Neural crest cell (in vitro differentiated cells): ENCODE measurements at places on chromosomes 6 and 20. TPM values are rescaled to one million over a fixed set of nuclear protein-coding genes. Genes with fewer than 3 reads are reported as not detected.

The POU5F1 gene
- total RNA-seq = not detected in 2 replicates

The OR2J3 gene
- not detected in 2 replicates for total RNA-seq

The TREML1 gene
- not detected in 2 replicates for total RNA-seq

The MEI4 gene
- 0.44 and 0.64 TPM in 2 replicates for total RNA-seq

The PSMG4 gene
- total RNA-seq = 26.3 and 27.9 TPM in 2 replicates

The SLC22A7 gene
- 0.37 TPM in 1 of 2 replicates, not detected in the other for total RNA-seq

The SIRPD gene
- total RNA-seq = not detected in 2 replicates

The NNAT gene
- total RNA-seq = 113 and 119 TPM in 2 replicates

The ZSWIM3 gene
- 4.5 and 4.8 TPM in 2 replicates for total RNA-seq

The GCNT2 gene
- total RNA-seq = 5.3 and 6.4 TPM in 2 replicates

The SIM1 gene
- 0.55 and 0.58 TPM in 2 replicates for total RNA-seq

The FERMT1 gene
- 0.23 TPM in 1 of 2 replicates, not detected in the other for total RNA-seq

The COX7A2 gene
- 346 and 360 TPM in 2 replicates for total RNA-seq

The LY86 gene
- total RNA-seq = not detected in 2 replicates

The PRSS16 gene
- 0.57 and 0.63 TPM in 2 replicates for total RNA-seq

The HRH3 gene
- total RNA-seq = 0.75 and 0.86 TPM in 2 replicates

The PRR18 gene
- 0.16 and 0.35 TPM in 2 replicates for total RNA-seq

The JPH2 gene
- 0.07 TPM in 1 of 2 replicates, not detected in the other for total RNA-seq

The TMC2 gene
- not detected in 2 replicates for total RNA-seq

The PGC gene
- total RNA-seq = not detected in 2 replicates

The DNAAF9 gene
- total RNA-seq = 13.2 and 13.5 TPM in 2 replicates

The ABHD16B gene
- not detected in 2 replicates for total RNA-seq
